ENCODE measurements at places on chromosomes 12 and 14.

GRCh38 chr12:85257671-85258070 lies 22.3 kb upstream of the ALX1 start:
- DNase-seq: no peak

- no peak for DNase-seq
These were observed 65.8 kb upstream of the STK38L start for GRCh38 chr12:27178255-27178654.

GRCh38 chr12:86698641-86698980 lies 442.4 kb upstream of the MGAT4C start:
- no peak for DNase-seq

DNA sequence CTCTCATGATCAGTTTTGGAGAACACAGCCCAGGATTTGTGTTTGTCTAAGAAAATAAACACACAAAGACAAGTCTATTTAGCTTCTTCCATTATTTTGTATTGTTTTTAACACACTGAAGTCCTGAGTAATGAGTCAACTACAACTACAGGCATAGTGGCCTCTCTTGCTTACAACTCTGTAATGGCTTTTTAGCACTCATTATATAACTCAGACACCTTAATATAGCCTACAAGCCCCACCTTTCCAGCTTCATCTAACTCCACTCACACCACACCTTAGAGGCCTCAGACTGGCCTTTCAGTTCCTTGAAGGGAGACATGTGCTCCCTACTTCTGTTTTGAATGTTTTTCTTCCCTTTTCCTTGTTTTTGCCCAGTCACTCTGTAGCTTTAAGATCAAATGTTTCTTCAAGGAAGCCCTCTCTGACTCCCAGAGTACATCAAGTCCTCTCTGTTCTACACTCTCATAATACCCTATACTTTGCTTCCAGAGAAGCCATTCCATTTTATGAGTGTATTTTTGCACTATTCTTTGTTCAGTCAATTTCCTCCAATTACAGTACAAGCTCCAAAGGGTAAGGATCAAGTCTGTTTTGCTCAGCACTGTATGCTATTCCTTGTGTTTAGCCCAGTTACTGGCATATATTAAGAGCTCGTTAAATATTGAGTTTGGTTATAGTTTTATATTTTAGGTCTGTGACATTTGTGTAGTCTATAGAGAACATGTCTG lies 233.6 kb upstream of the ARHGAP5 start:
- DNase-seq: no peak

DNA sequence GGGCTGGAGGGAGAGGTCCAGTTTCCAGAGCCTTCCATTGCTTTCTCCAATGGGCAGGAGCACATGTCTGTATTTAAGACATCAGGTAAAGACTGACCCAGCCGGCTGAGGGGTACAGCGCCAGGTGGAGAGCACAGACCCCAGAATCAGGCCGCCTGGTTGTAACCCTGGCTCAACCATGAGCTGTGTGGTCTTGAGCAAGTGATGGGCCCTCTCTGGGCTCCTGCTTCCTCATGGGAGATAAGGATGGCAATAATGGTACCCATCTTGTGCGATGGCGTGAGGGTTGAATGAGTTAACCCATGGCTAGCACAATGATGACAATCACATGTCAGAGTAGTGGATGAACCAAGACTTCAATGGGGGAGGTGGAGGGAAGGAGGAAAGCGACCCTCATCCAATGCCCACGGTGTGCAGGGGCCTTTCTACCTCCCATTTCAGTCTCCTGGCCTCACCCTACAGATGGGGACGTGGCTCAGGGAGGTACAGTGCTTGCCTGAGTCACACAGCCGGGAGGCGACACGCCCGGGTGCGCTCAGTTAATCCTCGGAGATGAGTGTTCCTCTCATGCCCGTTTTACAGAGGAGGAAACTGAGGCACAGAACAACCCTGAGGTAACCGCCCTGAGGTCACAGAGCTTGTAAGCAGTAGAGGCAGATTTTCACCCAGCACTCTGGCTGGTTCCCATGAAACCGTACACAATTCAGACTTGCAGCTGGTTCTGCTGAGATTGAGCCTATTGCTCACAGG lies 163.9 kb downstream of the RBM19 start:
- no peak for DNase-seq

- no peak for DNase-seq
These were observed 76.1 kb upstream of the DYRK2 start for GRCh38 chr12:67572492-67572891.

GRCh38 chr12:89319122-89319521 lies 33.2 kb downstream of the DUSP6 start:
- no peak for DNase-seq

DNA sequence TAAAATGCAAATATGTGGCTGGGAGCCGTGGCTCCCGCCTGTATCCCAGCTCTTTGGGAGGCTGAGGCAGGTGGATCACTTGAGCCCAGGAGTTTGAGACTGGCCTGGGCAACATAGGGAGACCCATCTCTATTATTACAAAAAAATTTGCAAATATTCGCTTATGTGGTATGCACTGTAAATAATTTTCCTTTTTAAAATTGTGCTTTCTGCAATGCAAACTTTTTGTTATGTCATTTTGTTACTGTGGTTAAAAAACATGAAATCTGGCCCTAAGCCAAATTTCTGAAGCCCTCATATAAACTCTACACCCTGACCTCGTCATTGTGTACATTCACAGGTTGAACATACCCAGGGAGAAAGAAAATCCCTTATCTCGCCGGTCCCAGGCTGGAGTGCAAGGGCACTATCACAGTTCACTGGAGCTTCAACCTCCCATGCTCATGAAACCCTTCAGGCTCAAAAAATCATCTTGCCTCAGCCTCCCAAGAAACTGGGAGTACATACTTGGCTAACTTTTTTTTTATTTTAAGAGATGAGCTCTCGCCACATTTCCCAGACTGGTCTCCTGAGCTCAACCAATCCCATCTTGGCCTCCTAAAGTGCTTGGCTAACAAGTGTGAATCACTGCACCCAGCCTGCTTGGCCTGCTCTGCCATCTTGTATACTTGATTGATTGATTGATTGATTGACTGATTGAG lies 24.7 kb downstream of the TRAPPC6B start:
- no peak for DNase-seq

DNA sequence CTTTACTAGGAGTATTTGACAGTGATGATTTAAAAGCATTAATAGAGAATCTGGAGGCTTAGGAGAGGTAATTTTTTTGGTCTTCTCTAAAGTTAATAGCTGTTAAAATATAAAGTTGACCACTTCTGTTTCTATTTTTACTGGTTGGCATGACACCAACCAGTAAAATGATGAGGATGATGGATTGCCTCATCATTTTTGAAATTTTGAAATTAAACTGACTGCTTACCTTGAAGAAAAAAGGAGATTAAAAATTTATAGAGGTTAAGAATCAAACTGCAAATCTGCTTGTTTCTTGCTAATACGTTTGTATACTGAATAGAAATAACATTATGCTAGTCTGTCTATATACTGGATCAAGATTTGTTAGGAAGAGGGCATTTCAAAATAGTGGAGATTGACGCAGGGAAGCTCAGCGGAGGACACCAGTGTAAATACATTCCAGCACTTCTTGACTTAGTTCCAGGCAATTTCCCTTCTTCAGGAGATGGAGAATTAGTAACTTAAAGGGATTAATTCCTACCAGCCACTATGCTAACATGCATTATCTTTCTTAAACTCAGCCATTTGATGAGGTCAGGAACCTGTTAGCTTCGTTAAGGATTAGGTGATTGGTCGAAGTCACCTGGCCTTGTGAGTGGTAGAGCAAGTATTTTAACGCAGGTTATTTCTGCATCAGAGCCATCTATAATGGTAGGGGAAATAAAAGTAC lies 3.6 kb downstream of the EID3 start:
- no peak for DNase-seq

- no peak for DNase-seq
These were observed 66.0 kb downstream of the DENND5B start for GRCh38 chr12:31524791-31525495.

DNA sequence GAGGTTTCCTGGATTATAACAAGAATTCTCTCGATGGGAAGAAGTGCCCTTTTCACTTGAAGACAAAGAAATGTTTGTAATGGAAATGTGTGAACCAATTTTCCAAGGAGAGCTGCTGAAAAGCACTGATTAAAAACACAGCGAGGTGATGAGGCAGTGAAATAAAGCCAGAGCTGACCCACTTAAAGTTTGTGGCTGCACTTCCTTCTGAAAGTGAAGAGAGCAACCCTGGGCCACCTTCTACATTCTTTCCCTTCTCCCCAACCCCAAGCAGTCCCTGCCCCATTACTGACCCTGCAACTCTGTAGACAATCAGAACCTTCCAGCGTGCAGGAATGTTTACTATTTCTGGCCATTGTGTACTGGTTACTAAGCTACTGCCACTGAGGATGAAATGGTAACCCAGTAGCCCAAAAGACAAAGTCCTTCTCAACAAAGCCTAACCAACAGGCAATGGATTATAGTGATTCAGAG lies 173.9 kb downstream of the TTC7B start:
- no peak for DNase-seq

GRCh38 chr14:60760644-60761364 lies 26.2 kb downstream of the MNAT1 start:
- DNase-seq: no peak

DNA sequence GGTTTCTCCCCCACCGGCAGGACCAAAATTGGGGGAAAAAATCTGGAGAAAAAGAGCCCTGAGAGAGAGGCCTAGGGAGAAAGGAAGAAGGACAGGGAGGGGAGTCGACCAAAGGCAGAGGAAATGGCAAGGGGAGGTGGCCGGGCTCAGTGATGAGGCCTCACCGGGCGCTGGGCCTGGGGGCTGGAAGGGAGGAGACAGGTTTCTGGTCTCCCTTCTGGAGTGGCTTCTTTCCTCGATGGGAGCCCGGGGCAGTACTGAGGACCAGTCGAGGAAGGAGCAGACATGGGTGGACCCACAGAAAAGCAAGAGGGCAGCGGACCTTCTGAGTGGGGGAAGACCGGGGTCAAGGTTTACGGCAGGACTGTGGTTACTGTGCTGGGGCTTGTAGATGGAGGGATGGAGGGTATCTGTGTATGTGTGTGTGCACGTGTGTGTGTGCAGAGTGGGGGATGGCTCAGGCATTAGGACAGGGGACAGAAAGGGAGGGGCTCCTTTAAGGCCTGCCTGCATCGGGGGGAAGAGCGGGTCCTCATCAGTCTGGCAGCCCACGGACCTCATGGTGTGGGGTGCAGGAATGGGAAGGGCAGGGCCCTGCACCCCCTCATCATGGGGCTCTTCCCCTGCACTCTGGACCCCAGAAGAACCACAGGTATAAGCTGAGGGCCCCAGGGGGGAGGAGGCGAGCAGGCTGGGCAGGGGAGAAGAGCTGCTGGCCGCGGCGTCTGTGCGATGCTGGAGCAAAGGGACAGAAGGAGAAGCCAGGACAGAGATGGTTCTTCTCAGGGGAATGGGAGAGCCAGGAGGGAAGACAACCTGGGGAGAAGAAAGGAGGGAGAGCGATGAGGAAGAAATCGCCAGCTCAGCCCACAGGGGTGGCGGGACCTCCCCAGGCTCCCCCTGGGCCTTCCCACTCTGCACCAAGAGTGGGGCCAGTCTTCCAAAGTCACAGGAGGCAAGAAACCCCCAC lies 15.1 kb upstream of the RPLP0 start:
- no peak for DNase-seq

- peak; percentile 84 for DNase-seq
These were observed 36.7 kb downstream of the TMBIM6 start for GRCh38 chr12:49777800-49778748.

GRCh38 chr12:11777962-11778361 lies 128.5 kb downstream of the ETV6 start:
- DNase-seq: no peak

DNA sequence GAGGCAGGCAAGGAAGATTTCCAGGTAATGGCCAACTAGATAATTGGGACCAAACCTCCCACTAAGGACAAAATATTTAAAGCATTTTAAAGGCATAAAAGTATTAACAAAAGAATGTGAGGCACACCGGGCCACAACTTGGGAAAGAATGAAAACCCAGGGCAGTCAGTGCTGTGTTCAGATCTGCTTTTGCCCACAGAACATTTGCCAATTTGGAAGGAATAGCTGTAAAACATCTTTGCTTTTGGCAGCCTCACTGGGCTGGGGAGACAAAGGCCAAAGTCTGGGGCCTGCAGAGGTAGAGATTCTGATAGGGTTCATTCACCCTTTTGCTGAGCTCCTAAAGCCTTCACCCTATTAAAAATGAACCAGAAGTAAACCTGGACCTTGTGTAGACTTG lies 82.3 kb downstream of the SYNE3 start:
- no peak for DNase-seq

GRCh38 chr12:55946553-55946952 lies 15.6 kb downstream of the DGKA start:
- no peak for DNase-seq

DNA sequence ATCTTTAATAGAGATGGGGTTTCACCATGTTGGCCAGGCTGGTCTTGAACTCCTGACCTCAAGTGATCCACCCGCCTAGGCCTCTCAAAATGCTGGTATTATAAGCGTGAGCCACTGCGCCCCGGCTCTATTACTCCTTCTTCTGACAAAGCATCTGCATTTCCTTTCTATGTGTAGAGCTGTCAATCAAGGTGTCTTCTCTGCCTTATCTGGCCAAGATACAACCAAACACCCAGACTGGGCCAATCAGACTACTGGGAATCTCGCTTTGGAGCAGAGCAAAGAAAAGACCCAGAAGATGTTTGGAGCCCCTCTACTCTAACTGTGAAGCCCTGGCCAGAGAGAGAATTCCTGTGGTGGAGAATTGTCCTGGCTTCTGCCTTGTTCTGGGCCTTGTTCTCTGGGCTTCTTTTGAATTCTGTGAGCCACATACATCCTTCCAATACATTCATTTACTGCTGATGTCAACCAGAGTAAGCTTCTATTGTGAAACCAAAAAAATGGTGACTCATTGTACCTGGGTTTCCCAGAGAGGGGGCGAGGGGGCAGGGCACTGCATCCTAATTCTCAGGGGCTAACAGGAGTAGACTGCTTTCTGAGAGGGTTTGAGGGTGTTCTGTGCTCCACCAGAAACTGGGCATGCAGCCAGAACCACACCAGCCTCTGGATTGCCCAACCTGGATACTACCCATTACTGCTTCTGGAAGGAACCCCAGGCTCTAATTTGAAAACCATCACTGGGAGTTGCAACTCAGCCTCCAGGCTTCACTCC lies 18.8 kb upstream of the FLVCR2 start:
- DNase-seq: no peak

GRCh38 chr14:35375558-35376025 lies 29.0 kb downstream of the NFKBIA start:
- DNase-seq: no peak

DNA sequence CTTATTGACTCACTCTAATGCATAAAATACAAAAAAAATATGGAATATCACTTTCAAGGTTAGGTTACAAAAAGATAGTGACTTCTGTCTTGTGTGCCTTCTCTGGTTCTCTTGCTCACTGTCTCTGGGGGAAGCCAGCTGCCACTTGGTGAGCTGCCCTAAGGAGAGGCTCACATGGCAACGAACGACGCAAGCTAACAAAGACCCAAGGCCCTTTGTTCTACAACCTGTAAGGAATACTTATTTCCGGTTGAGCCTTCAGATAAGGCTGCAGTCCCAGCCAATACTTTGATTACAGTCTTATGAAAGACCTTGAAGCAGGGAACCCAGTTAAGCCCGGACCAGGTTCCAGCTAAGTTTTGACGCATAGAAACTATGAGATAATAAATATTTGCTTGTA lies 242.4 kb upstream of the TBX3 start:
- DNase-seq: no peak

- DNase-seq: peak; percentile 22
These were observed 28.8 kb downstream of the VPS37B start for GRCh38 chr12:122866950-122867607.

Data from activated T-cell treated with anti-CD3 and anti-CD28 coated beads, Interleukin-2, amount 50 U/mL, for 1 hour (primary cell).